ENCODE measurements at places on chromosomes 4 and X.

DNA sequence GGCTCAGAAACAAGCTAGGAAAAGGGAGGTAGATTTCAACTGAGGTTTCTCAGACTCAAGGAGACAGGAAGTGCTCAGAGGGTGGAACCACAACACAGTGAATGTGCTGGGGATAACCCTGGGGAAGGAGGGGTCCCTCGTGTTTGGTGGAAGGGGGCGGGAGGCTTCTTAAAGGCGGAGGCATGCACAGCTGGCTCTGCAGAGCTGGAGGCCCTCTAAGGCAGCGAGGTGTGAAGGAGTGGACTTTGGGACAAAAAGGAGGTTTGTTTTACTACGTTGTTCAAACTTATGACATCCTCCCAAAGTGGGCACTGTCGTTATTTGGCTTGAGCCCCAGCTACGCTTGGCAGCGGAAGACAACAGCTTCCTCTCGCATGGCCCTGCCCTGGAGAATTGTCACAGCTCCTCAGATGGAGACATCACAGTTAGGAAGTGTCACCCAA, 21.7 kb upstream of the MTM1 start:
- peaks cover 11% of the 10 kb centered on the region for H3K4me1 ChIP-seq
- H3K27ac ChIP-seq, result no peak overlapping the region
- no peak overlapping the region for H3K4me3 ChIP-seq
- no peak for DNase-seq
- no peaks in the 10 kb centered on the region for H3K36me3 ChIP-seq

- no peaks in the 10 kb centered on the region for H3K4me1 ChIP-seq
- H3K27me3 ChIP-seq, result peaks cover 18% of the 10 kb centered on the region
- H3K36me3 ChIP-seq, result peaks cover 6% of the 10 kb centered on the region
- no peak overlapping the region for H3K27ac ChIP-seq
- no peak overlapping the region for H3K4me3 ChIP-seq
- DNase-seq, result peak; percentile 63
Measured at GRCh38 chrX:30141966-30142365, 73.4 kb upstream of the MAGEB2 start.

DNA sequence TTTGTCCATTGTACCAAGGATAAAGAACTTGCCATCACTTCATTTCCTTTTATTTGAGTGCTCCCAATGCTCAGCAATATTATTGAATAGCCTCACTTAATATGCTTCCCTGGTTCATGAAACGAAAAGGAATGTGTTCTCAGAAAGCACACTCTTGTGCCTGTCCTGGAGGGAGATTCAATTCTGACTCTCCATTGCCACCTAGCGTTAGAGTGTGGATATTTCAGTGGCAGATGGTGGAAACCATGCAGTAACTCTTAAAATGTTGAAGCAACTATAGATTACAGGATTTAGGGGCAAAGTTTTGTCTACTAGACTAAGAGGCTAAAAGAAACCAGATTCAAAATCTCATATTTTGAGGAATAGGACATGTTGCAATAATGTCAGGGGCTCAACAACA, 36.0 kb downstream of the GAB3 start:
- peak; percentile 80 for DNase-seq
- no peak overlapping the region for H3K27ac ChIP-seq
- no peaks in the 10 kb centered on the region for H3K27me3 ChIP-seq
- no peak overlapping the region for H3K4me3 ChIP-seq

GRCh38 chr4:174406383-174406782, 115.9 kb downstream of the HPGD start:
- no peak for DNase-seq
- no peaks in the 10 kb centered on the region for H3K36me3 ChIP-seq
- H3K27ac ChIP-seq, result no peak overlapping the region
- peaks cover 20% of the 10 kb centered on the region for H3K4me1 ChIP-seq
- H3K27me3 ChIP-seq, result no peaks in the 10 kb centered on the region
